T-helper 17 cell (primary cell): ENCODE measurements at places on chromosomes 11 and 22.

GRCh38 chr11:103633068-103633788 is 403.2 kb upstream of the DDI1 start:
- DNase-seq, result no peak

DNA sequence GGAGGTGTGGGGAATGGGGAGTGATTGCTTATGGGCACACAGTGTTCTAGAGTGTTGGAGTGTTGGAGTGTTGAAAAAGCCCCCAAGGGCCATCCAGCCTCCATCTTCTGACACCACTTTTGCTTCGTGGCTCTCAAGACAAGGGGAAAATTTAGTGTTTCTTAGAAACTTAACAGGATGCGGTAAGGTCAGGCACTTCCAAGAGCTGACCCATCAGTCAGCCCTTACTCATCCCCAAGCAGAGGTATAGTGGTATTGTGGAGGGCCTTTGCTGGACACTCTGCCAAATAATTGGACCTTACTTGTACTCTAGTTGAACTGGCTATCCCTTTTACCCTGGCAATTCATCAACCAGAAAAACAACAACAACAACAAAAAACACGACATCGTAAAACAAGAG is 14.8 kb upstream of the ALDH3B2 start:
- DNase-seq, result no peak

- no peak for DNase-seq
Observed at GRCh38 chr22:19548964-19549363, 24.8 kb upstream of the CLDN5 start.

DNA sequence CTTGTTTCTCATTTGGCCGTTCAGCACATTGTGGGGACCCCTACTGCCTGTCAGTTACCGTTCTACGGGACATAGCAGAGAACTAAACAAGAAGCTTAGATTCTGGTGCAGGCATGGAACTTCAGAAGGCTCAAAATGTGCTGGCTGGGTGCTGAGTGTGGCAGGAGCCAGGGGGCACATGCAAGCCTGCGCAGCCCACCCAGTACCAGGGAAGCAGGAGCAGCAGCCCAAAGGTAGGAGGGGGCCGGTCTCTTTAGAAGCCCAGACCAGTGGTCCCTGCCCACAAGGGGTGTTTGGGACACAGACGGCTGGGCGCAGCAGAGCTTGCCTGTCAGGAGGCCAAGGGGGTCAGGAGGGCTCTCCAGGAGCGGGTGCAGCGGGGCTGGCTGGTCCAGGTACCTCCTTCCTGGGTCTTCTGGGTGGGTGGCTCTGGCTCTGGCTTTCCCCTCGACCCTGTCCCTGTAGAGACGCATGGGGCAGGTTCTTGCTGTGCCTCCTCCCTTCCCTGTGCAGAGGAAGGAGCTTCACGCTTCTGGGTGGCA is 2.2 kb downstream of the PTDSS2 start:
- DNase-seq, result no peak

DNA sequence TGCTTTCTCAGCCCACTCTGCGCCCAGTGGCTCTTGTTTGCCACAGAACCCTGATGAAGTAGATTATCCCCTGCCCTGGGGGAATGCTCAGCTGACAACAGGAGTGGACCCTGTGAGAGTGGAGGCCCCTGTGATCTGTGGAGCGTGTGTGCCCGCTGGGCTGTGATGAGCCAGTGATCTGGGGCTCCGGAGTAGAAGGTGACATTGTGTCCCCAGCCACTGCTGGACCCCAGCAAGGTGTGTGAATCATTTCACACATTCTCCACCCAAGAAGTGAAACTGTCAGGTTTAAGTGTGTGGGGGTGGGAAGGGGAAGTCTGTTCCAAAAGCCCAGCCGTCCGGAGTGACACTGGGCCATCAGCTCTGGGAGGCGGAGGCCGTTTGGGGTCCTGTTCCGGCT is 33.1 kb upstream of the GRAMD4 start:
- DNase-seq, result no peak

DNA sequence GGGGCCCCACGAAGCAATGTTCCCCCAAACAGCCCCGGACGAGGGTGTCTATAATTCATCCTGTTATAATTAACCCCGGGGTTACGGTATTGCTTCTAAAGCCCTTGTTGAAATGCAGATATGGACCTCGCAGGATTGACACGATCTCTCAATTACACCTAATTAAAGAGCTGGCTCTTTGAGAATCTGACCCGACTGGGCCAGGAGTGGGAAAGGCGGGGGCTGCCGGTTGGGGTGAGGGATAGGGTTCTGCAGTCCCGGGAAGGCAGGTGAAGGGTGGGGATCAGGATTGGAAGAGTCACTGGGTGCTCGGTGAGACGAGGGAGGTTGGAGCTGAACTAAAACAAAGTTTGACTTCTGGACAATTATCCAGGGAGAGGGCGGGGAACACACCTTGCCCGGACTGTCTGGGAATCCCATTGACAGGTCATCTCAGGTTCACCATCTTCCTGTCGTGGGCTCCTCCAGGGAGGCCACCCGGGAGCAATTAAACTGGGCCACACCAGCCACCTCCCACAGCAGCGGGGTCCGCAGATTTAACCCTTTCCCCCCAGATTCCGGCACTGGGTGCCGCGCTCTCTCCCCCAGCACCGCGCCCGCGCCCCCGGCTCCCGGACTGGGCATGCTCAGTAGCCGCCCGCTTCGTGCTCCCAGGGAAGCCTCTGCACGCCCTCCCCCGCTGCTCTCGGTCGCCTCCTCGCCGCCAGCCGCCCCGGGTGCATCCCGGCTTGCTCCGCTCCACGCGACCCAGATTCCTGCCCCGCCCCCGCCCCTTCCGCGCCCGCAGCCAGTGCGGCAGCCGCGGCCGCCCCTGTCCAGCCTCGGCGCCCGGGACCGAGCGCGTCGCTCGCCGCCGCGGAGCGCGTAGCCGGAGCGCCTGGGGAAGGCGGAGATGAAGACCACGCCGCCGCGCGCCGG is at the start of gene ELMOD1:
Gene ELMOD1, plus strand, starts transcription at position 688 of the 918 bp plus-strand sequence. CDS start 27,043 bp downstream, outside the sequence.
- DNase-seq, result peak; percentile 12

DNA sequence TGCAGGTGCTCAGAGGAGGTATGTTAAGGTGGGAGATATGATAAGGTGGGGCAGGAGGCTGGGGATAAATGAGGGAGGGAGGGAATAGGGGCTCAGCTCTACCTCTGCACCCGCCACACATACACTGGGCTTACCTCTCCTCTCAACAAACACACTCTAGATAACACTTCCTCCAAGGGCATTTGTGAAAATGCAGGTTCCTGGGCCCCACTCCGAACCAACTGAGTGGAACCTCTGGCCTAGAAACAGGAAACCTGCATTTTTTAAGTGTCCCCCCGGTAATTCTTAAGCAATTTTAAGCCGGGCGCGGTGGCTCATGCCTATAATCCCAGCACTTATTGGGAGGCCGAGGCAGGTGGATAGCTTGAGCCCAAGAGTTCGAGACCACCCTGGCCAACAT is 46.5 kb upstream of the CD5 start:
- no peak for DNase-seq

GRCh38 chr22:36009085-36009484 is 19.5 kb downstream of the RBFOX2 start:
- DNase-seq, result no peak
